Karpas-422 (cell line): ENCODE measurements at places on chromosomes 1 and 21.

DNA sequence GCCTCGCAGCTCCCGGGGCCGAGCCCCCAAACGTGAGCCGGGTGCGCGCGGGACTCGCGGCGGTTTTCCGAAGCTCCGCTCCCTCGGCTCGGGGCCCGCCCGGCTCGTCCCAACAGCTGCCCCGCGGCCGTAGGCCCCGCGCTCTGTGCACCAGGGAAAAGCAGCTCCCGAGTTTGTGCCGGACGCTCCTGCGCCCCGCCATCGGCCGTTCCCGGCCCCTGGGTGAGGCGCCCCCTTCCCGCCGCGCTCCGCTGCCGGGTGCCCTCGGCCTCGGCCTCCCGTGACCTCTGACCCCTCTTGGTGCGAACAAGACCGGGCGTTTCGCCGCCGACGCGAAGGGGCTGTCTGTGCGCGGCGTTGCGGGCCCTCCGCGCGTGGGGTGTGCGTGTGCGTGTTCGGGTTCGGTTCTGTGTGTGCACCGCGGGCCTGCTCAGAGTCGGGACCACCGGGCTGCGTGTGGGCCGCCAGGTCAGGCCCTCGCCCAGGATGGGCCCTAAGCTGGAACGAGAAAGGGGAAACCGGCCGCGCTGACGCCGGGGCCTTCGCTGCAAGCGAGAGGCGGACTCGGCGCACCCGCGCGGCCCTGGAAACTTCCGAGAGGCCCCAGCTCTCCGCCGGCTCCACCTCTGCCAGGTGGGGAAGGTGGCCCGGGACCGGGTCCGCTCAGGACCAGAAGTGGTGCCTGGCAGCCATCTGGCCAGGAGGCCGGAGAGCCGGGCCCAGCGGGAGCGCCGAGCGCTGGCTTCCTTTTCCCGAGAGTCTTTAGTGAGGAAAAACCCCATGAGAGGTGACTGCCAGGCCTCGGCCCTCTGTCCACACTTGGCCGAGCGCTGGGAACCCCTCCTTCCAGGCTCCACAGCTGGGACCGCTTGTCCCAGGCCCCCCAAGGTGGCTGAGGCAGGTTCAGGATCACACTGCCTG, 1.9 kb downstream of the PRDM16 start:
- no peak for DNase-seq

GRCh38 chr1:151405187-151405951, 6.0 kb downstream of the PSMB4 start:
- DNase-seq = no peak

DNA sequence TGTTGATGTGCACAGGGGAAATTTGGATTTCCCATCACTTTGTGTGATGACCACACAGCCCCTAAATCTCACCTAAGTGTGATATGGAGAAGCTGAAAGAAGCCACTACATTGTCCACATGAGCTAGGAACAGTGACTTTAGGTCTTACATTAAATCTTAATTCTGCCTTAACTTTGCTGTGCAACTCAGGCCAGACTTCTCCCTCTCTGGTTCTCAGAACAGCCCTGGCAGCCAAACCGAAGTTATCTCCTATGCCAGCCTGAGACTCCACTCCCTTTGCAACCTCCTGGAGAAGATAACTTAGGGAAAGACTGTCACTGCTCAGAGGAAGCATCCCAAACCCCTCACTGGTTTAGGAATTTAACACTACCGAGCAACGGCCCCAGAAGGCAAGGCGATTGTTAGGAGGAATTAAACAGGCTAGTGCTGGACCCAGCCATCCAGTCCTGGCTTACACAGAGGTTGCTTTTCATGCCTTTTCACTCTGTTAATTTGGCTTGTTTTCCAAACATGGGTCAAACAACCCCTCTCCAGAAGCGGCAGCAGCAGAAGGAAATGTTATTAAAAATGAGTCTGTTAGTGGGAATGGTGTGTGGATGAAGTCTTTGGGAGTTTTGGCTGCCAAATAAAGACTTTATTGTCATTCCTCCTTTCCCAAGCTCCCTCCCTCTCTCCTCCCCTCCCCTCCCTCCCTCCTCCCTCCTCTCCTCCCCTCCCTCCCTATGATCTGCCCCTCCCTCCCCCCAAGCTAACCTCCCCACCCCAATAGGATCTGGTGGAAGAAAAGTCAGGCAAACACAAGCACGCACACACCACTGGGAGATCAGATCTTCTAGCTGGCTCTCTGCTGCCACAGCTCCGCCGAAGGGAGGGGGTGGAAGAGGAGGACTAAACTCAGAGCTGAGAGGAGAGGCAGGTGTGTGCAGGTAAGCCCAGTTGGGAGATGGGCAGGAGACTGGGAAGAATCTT, at the start of gene PRELP:
Gene PRELP, plus strand, starts transcription at position 795 of the 970 bp plus-strand sequence. CDS start 7,379 bp downstream, outside the sequence.
- DNase-seq = no peak

- no peak for DNase-seq
These were observed 785.1 kb downstream of the LTN1 start for GRCh38 chr21:28207436-28208173.

DNA sequence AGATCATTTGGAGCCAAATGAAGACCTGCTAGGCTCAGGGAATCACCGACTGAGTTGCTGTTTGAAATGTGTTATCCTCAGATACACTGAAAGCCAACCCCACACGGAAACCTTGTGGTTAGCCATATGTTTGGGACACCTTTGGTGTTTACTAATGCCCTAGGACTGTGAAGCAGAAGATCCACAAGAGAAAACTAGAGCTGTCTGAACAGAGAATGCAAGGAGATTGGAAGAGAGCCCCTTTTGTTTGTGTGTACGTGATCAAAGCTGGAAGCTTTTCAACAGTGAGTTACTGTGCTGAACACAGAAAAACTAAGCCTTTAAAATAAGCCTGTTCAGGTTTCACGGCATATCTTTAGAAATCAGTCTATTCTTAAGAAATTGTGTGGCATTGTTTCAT, 908.2 kb upstream of the ADGRL2 start:
- DNase-seq = no peak

DNA sequence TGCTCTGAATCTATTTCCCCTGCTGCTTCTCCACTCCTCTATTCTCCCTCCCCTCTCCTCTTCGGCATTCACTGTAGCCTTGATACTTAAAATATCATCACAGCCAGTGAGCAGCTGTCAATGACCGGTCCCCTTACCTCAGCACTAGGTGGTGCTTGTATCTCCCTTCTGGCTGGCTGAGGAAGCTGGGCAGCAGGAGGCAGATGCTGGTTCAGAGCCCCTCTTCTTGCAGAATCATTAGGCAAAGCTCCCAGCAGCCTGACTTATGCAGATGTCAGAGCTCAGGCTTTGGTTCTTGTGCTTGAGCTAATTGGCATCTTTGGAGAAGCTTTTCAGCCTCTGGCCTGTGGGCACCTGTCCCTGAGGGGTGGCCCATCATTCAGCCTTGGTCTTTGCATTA, 31.9 kb upstream of the KCNA2 start:
- no peak for DNase-seq

DNA sequence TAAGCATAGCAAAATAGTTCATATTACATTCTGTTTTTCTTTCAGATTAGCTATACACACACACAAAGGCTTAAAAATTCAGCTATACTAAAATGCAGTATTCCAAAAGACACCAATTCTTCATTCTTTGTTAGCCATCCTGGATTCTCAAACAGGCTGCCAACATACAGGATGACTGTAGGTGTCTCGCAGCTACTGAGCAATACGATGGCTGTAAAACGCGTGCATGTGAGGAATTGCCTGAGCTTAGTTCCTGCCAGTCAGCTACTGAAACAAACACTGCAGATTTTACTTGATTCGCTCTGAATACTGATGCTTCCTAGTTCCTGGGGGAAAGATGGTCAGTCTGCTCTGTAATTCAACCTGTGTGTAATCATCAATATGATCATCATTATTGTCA, 24.7 kb upstream of the HMGN1 start:
- peak; percentile 72 for DNase-seq
